ENCODE measurements at places on chromosomes 4 and X.

DNA sequence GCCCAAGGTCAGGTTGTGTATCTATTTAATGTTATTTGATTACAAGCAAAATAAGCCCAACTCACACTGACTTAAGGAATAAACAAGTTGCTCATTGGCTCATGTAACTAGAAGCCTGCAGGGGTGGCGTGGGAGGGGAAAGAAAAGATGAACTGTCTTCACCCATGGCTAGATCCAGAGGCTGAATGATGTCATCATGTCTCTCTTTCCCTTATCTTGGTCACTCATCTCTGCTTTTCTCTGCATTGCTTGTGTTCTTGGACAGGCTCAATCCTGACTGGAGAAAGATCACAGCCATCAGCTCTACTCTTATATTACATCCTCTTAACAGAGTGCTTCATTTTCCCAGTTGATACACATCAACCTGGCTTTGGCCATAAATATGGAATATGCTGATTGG is 290.0 kb upstream of the DIAPH2 start:
- DNase-seq = no peak

DNA sequence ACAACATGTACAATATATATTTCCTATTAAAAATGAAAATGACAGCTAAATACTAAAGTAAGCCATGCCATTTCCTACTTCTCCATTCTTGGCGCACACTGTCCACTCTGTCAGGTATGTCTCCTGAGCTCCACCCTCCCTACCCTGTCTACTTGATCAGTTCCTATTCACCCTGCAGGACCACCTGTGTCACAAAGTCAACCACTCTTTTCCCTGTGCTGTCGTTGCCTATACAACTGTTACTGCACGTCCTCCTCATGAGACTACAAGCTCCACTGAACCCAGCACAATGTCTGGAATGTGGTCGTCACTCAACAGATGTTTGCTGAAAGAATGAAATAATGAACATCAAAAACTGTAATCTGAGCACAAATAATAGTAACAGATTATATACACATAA is 54.9 kb downstream of the SLC9A7 start:
- no peak for DNase-seq

DNA sequence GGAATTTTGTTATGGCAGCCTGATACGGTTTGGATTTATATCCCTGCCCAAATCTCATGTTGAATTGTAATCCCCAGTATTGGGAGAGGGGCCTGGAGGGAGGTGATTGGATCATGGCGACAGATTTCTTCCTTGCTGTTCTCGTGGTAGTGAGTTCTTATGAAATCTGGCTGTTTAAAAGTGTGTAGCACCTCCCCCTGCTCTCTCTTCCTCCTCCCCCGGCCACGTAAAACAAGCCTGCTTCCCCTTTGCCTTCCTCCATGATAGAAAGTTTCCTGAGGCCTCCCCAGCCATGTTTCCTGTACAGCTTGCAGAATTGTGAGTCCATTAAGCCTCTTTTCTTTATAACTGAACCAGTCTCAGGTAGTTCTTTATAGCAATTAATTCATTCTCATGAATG is 37.9 kb downstream of the SUPT20HL2 start:
- DNase-seq = no peak

GRCh38 chr4:133081246-133081645 is 67.8 kb upstream of the PCDH10 start:
- DNase-seq = no peak

- no peak for DNase-seq
Observed at GRCh38 chrX:10923466-10923865, 187.7 kb upstream of the HCCS start.

GRCh38 chrX:139826065-139827044 is 106.5 kb downstream of the ATP11C start:
- no peak for DNase-seq

DNA sequence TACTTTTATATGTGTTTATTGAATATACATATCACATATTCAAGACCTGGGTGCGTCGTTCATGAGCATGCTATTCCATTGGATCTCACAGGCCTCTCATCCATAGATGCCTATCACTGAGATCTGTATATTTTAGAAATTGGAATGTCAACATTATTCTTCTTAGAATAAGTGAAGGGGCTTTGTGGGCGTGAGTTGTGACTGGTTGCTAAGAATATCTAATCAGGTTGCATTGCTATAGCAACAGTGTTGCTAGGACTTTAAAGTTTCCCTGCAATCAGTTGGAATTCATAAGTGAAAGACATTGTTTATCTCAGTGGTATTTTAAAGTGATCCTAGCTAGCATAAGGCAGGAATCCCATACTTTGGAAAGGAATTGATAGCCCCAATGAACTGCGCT is 36.7 kb upstream of the ANK2 start:
- no peak for DNase-seq

- no peak for DNase-seq
Observed at GRCh38 chr4:28232951-28233350, 1372.3 kb downstream of the STIM2 start.

GRCh38 chr4:187256897-187257296 is 533.2 kb upstream of the FAT1 start:
- no peak for DNase-seq

DNA sequence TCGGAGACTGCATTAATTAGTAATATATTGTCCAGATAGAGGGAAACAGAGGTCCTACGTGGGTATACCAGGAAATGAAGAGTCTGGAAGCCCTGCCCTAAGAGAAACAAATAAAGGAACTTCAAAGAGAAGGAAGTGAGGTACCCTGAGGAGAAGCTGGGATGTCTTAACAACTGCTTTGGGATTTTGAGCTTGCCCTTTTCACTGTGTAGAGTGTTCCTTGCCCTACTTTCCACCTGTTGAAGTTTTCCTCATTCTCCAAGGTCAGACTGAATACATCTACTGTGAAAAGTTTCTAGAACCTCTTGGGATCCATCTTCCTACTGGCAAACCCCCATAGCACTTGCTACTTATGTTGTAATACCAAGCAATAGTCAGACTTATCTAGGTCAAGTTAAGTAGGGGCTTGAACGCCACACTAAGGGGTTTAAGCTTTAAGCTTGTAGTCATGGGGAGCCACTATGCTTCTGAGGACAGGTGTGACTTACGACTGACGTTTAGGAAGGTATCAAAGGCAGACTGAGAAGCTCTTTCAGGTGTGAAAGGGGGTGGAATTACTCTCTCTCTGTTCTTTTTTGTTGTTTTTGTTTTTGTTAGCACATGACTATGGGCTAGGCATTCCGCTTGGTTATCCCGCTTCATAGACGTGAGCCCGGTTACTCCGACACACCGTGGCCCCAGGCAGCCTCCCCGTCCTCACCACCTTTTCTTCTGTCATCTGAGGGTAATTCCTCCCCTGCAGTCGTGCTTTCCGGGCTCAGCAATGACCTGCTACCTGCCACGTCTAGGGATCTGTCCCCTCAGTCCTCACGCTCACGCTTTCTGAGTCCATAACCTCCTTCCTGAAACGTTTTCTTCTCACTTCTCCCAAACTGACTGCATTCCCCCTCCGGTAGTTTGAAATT is 959 bp upstream of the REST start:
- DNase-seq = no peak

- no peak for DNase-seq
Observed at GRCh38 chr4:16039139-16039538, 44.7 kb downstream of the PROM1 start.

GRCh38 chrX:132603700-132604286 is 115.0 kb upstream of the MBNL3 start:
- no peak for DNase-seq

Measured in suprapubic skin (tissue), 4 donors.